Activated CD4-positive, alpha-beta memory T cell treated with anti-CD3 and anti-CD28 coated beads, Interleukin-2, amount 10 ng/mL, durations not matched to agents 7 days and 5 days (primary cell): ENCODE measurements at places on chromosomes 2 and 18. TPM values are rescaled to one million over a fixed set of nuclear protein-coding genes. Genes with fewer than 3 reads are reported as not detected.

LDLRAD4 gene
- 19.1 TPM for total RNA-seq

RTP5 gene
- not detected for total RNA-seq

GRCh38 chr18:60311676-60312360, 60.8 kb downstream of the MC4R start:
- DNase-seq, result no peak

DNA sequence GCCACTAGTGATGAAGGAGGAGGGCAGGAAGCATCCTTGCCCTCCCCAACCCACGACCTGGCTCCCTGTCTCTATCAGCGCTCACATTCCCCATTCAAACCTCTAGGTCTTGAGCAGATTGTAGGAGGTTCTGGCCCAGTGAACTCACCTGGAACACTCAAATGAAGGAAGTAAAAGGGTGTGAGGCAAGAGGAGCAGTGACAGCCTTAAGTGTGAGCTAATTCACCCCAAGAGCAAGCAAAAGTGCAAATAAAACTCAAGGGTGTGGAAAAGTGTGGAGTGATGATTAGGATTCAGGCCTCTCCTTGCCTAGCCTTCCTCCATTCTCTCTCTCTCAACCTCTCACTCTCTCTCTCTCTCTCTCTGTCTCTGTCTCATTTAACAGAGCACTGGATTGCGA, 41.0 kb downstream of the CYBRD1 start:
- DNase-seq, result no peak

DNA sequence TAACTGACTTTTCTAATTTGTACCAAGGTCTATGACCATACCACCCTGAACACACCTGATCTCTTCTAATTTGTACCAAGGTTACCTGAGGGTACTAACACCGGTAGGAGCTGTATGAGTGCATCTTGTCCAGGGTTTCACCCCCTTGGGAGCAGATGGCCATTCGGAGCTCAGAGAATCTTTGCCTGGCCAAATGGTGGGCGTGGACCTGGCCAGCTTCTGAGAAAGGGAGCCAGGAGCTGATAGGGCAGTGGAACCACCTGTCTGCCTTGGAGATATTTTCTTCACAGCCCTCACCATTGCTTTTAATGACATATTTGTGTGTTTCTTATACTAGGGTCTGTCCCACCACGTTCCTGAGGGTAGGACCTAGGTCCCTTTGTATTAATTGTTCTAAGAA, 188.9 kb downstream of the LDLRAD4 start:
- no peak for DNase-seq

- DNase-seq, result no peak
These were observed 2.9 kb upstream of the CRIM1 start for GRCh38 chr2:36352701-36353100.

- DNase-seq, result no peak
These were observed 369.9 kb downstream of the GALR1 start for GRCh38 chr18:77619525-77619924.

- no peak for DNase-seq
These were observed 121.9 kb upstream of the HAAO start for GRCh38 chr2:42914314-42914713.

DNA sequence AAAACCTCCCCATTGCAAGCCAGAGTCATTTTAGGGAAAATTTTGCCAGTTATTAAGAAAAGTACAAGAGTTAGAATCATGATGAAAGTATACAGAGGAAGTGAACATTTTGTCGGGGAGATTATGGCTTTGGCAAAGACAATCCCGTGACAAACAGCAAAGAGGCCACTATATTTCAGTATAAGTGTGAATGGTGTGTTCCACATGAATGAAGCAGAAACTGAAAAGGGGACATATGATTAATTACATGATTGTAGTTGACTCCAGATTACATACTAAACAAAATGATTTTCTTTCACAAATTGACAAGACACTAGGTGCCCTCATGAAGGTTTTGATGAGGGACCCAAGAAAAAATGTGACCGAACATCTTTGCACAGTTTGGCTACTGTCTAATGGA, 42.0 kb downstream of the SP140 start:
- DNase-seq, result no peak

GRCh38 chr2:102025016-102025501, 33.3 kb downstream of the IL1R2 start:
- no peak for DNase-seq

- DNase-seq, result no peak
These were observed 257.1 kb downstream of the ACKR3 start for GRCh38 chr2:236826606-236827156.
